ENCODE measurements at places on chromosomes 5 and 9. TPM values are rescaled to one million over a fixed set of nuclear protein-coding genes. Genes with fewer than 3 reads are reported as not detected.

GRCh38 chr5:39485079-39485478 lies 60.3 kb upstream of the DAB2 start:
- DNase-seq: no peak

- no peak for DNase-seq
These were observed 369.0 kb downstream of the ACTL7B start for GRCh38 chr9:108486831-108487230.

DNA sequence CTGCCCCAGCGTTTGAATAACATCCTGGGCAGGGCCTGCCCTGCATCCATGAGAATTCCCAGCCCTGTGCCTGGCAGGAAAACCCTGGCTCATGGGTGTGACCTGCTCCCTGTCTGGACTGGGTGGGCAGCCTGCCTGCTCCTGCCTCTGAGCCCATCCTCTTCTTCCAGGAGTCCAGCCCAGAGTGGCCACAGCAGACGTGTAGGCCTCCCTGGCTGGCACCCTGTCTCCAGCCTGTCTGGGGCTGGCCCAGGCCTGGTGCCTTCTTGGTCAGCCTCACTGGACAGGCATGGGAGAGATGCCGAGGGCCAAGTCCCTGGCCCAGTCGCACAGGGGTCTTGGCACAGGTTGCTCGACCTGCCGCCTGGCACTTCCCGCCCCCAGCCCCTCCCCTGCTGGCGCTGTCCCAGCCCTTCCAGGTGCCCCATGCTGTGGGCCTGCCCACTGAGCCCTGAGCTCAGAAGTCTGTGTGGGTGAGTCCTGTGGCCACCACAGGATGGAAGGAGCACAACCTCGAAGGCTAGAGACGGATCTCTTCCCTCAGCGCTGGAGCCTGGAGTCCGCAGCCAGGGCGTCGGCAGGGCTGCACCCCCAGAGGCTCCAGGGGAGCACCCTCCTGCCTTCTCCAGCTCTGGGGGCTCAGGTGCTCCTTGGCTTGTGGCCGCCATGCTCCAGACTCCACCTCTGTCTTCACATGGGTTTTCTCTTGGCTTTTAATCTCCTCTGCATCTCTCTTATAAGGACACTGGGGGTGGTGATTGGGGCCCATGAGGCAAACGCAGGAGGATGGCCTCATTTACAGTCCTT lies 11.8 kb upstream of the COL5A1 start:
- DNase-seq: peak; percentile 50

DNA sequence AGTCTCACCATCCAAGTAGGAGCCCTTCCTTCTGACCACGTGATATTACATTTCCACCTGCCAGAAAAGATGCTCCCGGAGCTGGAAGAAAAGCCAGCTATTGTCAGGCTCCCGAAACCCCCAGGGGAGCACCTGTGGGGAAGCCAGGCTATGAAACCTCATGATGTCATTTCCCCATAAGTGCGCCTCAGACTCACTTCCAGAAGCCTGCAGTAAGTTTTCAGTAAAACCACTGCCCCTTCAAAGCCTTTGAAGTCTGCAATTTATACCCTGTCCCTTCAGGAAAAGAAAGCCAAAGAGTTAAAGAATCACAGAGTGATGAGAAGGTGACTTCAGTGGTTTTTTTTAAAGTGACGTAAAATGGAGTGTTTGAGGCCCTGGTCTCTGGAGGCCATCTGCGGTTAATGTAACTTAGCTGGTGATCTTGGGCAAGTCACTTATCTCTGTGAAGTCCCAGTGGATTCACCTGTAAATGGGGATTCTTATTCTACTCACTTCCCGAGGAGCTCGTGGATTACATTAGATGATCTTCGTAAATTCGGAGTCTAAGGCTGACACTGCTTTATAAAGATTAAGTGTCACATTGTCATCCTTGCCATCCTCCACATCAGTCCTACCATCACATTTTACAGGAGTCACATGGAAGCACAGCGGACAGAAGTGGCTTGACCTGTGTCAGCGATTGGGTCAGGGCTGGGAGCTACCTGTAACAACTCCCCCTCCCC lies 2.6 kb upstream of the SEMA6A start:
- DNase-seq: no peak

PFN3 gene
- polyA plus RNA-seq: not detected

GRCh38 chr9:128558431-128559310 lies 6.3 kb downstream of the SPTAN1 start:
- DNase-seq: peak; percentile 93

DNA sequence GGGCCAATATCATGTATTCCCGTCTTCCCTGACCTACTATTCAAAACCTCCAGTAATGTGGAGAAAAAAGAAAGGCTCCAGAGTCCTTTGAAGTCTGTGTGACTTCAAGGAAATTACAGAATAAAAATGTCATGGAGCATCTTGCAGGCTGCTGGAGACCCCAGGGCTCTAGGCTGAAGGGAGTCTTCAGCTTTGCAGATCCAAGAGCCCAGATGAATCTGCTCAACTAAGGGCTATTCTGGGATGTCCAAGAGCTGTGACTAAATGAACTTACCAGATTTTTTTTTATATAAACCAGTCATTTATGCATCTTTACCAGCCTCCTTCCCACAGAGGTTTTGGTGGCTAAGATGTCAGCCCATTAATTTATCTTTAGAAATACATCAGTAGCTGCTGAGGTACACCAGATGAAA lies 167.3 kb downstream of the MUSK start:
- no peak for DNase-seq

GFI1B gene
- polyA plus RNA-seq: 0.16 TPM

DNA sequence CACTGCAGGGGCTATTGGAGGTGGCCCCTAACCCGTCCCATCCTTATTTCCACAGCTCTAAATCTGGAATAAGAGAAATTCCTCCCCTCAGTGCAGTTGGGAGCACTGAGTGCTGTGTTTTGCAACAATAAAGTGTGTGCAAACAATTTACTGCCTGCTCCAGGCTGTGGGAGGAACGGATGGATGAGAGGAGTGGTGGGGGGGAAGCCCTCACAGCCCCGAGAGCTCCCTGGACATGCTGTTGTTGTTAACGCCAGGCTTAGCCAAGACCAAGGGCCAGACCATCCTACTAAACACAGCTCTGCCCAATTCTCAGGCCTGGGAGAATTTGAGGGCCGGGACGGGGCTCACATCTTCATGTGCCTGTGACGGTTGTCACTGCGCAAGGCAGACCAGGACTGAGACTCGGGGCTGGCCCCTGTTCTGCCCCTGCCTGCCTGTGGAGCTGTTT lies 200.2 kb downstream of the DAB2IP start:
- no peak for DNase-seq

- DNase-seq: no peak
These were observed 11.9 kb upstream of the CACNA1B start for GRCh38 chr9:137865581-137866145.

SHC3 gene
- 0.29 TPM for polyA plus RNA-seq

SLC36A3 gene
- polyA plus RNA-seq: not detected

IFNW1 gene
- not detected for polyA plus RNA-seq

DNA sequence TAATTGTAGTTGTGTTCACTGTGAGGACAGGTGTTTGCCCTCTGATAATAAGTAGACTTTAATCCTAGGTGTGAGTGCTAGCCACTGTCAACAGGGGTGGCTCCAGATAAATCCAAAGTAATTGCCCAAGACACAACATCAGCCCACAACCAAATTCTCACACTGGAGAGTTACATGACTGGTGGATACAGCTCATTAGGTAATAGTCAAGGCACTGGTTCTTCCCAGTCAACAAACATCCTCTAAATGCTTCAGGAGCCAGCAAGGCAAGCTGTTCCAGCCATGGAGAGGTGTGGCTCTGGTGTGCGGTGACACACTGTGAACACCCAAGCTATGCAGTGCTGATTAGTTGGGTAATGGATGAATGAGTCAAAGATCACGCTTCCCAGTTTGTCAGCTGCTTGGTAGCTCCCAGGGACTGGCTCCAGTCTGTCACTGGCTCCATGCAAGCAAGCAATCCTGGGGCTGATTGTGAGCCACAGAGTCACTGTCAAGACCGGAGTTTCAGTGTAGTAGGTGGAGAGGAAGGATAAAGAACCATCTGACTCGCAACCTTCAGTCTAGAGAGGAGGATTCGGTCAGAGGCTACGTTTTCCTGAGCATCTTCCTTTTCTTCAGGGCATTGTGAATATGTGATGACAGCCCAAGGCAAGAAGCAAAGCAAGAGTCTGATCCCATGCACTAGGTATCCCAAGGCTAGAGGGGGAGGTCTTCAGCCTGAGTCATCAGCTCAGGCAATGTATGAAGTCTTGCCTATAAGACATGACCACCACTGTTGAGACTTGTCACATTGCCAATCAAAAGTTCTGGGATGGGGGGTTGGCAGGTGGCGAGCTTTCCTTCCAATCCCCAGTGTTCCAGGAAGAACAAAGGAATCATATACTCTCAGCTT lies 63.1 kb downstream of the UGCG start:
- DNase-seq: no peak

All from right cardiac atrium (tissue), 5 donors.